ENCODE measurements at places on chromosomes 2 and 18.

DNA sequence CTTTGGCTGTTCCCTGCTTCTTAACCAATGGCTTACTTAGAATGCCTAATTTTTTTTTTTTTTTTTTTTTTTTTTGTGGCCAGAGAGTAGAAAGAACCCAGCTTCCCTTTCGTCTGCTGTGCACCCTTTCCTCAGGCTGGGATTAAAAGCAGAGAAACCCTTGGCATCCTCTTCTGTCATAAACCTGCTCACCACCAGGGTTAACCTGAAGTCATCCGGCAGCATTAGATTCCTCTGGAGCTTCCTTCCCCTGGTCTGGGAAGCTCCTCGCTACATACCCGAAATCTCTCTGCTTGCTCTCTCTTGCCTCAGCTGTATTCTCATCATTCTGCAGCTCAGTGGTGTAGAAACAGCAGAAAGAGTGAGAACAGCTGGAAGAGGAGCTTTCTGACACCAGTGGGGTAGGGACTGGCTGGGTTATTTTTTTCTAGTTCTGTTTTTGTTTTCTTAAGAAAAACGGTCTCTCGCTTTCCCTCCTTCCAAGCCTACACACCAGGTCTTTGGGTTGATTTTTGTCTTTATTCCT lies 339.0 kb upstream of the MEIS1 start:
- DNase-seq, result no peak

GRCh38 chr2:168894720-168895119 lies 4.5 kb upstream of the SPC25 start:
- DNase-seq, result no peak

DNA sequence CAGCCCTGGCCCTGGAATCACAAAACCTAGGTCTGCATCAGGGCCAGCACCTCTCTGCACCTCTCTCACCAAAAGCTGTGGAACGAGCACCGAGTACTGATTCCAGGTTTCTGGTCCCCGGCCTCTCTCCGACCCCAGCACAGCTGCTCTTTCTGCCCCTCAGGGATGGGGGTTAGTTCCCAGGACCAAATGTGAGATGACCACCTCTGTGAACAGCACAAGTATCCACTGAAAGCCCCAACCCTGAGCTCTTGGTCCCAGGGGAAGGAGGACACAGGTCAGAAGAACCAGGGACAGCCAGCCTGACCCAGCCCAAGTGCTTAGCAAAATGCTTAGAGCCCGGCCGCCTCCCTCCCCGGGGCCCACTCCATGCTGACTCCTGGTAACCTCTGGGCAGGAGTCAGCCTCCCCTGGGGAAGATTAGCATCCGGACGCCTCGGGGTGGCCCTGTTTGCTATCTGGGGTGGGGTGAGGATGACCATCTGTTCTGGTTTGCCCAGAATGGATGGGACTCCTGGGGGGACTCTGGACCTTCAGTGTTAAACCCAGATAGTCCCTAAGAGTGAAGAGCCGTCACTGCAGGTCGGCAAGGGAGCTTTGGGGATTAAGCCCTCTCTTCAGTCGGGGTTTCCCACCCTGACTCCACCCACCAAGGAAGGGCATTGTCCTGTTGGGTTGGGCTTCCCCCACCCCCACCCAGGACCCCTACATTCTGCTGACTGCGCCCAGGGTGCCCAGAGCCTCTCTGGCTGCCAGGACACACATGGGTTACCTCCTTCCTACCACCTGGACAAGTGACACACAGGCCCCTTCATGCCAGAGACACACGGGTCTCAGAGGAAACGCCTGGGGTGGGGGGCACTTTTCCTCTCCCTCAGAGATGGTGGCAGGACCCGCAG lies 9.4 kb upstream of the GPR55 start:
- DNase-seq, result no peak

GRCh38 chr2:159010963-159011362 lies 42.5 kb downstream of the TANC1 start:
- DNase-seq, result peak; percentile 48

GRCh38 chr2:100632759-100633158 lies 70.0 kb downstream of the PDCL3 start:
- no peak for DNase-seq

- no peak for DNase-seq
Observed at GRCh38 chr2:219638948-219639755, 11.7 kb downstream of the SLC4A3 start.

Data from mammary epithelial cell (primary cell).